Natural killer cell (primary cell): ENCODE measurements at places on chromosomes 6 and 20.

DNA sequence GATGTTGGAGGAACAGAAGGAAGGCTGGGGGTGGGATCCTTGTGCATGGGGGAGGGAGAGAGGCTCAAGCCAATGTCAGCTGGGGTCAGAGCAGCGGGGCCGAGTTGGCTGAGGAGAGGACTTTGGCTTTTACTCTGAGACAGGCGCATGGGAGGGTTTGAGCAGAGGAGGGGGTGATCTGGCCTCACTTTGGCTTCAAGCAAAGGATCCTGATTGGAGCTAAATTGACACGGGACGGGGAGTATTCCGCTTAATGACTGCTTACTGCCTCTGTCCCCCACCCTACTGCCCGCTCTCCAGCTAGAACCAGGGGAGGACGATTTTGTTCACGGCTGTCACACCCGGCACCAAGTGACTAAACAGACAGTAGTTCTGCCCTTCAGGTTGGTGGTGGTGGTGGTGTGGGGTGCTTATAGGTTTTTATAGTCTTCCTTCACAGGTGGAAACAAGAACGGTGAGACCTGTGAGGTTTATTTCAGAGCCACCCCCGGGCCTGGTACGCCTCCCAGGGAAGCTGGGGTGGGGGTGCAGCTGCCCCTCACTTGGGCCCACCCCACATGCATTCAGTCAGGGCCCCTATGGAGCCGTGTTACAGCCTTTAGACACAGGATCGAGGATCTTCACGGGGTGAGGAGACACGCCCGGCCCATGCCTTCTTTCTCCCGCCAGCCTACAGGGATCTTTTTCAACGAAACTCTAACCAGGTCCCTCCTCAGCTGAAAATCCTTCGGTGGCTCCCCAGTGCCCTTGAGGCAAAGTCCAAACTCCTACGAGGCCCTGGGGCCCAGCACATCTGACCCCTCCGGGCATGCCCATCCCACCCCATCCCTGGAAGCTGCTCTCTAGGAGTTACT lies 1.3 kb upstream of the SNAI1 start:
- DNase-seq: no peak

GRCh38 chr6:110101885-110102284 lies 77.6 kb downstream of the WASF1 start:
- no peak for DNase-seq

GRCh38 chr20:25606094-25606695 lies 17.6 kb downstream of the NANP start:
- DNase-seq: no peak

- DNase-seq: peak; percentile 25
Measured at GRCh38 chr6:27591699-27592480, 119.0 kb upstream of the ZNF184 start.

GRCh38 chr6:101296169-101296960 lies 97.1 kb upstream of the GRIK2 start:
- DNase-seq: no peak

DNA sequence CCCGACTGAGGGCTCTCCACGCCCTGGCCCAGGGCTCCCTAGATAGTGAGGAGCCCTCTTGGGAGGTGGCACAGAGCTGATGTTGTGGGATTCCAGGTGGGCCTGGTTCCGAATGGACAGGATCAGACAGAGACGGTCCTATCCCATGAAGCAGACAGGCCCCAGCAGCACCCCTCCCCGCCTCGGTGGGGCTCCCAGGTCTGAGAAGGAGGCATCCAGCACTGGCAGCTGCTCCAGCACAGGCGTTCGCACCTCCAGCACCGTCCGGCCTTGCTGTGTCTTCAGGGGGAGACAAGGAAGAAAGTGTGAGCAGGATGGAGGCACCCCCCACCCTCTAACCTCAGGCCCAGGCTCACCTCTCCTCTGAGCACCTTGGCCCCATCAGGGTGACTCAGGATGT lies 28.7 kb downstream of the COL11A2 start:
- no peak for DNase-seq

- no peak for DNase-seq
Measured at GRCh38 chr6:139753198-139753861, 378.9 kb upstream of the CITED2 start.

DNA sequence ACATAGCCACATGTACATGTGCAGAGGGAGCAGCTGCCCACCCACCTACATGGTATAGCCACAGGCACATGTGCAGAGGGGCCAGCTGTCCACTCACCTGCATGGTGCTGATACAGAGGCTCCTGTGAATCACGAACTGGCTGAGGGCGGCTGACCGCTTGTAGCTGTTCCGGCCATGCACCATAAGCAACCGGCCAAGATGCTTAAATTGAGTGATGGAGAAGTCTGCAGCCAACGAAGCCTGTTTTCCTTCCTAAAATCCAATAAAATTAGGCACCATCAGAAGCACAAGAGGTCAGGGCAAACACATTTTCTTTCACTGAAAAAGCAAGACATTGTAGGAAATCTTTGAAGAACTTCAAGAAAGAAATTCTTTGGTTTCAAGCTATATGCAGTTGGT lies 71.1 kb upstream of the NFATC2 start:
- DNase-seq: no peak

GRCh38 chr6:129875610-129876520 lies 14.8 kb upstream of the TMEM244 start:
- no peak for DNase-seq

DNA sequence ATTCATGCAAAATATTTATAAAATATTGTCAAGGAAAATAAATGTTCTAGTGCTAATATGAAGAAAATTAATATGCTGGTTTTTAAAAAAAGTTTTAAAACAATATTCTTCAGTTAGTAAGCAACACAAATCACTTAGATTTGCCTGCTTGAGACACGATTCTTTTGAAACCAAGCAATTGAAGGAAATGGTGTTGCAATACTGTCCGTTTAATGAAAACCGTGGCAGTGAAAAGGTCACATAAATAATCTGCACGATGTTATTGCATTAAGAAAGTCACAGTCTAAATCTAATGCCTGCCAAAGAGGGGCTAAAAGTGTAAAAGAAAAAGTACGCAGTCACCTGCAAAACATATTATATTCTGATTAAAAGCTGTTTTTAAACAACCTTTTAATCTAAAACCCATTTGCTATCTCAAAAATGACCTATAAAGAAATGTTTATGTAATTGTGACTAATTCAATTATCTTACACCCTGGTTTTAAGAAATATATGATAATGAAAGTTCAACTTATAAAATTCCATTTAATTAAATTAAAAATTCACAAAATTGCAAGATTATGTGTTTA lies 143.0 kb downstream of the GMDS start:
- DNase-seq: no peak

DNA sequence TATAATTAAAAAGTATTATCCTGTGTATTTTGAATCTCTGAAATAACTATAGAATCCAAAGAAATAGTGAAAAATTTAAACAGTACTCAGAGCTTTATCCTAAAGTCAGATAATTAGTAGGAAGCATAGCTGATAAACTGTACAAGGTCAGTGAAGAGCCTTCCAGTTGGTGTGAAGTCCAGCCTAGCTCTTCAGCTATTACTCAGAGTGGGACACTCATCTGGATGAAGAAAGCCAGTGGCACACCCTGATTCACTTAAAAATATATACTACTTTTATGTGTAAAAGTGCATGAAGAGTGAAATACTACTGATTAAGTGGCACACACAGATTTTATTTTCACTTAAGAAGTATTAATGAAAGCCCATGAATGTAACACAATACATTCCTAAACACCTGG lies 3.1 kb downstream of the IFNGR1 start:
- DNase-seq: no peak

GRCh38 chr6:159309723-159310122 lies 140.5 kb downstream of the FNDC1 start:
- no peak for DNase-seq

GRCh38 chr6:88179692-88180091 lies 13.5 kb upstream of the CNR1 start:
- no peak for DNase-seq

- DNase-seq: peak; percentile 87
Measured at GRCh38 chr20:63979557-63980316, at the start of gene SAMD10. SAMD10 (minus strand) TSS chr20:63979642; CDS start chr20:63979467, 175 bp downstream.

DNA sequence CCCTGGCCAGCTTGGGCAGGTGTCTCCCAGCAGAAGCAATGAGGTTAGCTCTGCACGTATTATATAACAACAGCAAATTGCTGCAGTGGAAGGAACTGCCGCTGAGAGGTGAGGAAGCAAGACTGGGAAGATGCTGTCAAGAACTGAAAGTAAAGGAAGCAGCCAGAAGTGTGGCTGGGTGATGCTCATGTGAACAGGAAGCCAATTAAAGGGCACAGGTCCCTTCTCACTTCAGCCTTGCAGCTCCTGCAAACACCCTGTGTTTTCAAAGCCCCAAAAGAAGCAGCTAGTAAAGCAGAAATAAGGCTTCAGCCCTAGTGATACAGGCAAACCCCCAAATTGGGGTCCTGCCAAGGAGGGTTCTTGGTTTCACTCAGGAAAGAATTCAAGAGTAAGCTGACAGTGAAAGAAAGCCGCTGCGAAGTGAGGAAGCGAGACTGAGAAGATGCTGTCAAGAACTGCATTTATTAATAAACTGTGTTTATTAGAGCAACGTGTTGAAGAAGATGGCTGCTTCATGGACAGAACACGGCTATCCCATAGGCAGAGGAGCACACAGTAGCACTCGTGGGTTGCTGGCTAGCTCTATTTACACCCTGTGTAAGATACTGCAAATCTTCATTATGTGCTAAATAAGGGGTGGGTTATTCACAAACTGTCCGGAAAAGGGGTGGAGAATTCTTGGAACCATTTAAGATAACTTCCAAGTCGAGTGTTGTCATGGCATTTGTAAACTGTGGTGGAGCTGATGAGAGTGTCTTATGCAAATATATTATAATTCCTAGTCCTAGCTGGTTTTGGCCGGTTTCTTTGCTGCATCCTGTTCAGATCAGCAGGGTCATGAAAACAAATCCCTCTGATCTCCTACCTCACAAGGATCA lies 152.2 kb downstream of the LINC00237 start:
- DNase-seq: no peak

GRCh38 chr6:151141685-151142084 lies 98.1 kb upstream of the AKAP12 start:
- DNase-seq: no peak

GRCh38 chr6:11043378-11043960 lies 636 bp downstream of the ELOVL2 start:
- DNase-seq: no peak

DNA sequence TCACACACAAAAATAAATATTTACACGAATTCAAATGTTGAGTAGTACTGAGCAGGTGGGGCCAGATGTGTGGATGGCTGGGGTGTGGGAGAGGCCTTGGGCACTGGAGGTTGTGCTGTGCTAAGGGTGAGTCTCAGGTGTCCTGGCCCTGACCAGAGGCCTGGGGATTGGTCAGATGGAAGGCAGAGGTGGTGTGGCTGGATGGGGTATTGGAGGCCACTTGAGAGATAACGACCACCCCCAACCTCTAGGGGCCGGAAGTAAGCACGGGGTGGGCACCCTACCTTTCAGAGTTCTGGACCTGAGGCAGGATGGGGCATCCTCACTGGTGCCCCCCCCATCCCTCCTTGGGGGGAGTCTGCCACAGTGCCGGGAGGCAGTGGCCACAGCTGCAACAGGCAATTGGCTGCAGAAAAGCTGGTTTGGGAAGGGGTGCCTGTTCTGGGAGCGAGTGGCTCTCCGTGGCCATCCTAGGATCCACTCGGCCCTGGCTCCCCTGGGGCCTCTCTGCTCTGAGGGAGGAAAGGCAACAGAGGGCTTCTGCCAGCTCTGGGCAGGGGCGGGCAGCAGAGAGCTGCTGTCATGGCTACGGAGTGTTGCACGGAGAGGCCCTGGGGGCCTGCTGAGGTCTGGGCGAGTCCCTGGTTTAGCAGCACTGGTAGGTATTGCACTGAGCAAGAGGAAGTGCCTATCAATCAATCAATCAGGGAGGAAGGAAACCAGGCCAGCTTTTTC lies 87.6 kb downstream of the ASXL1 start:
- DNase-seq: peak; percentile 38

DNA sequence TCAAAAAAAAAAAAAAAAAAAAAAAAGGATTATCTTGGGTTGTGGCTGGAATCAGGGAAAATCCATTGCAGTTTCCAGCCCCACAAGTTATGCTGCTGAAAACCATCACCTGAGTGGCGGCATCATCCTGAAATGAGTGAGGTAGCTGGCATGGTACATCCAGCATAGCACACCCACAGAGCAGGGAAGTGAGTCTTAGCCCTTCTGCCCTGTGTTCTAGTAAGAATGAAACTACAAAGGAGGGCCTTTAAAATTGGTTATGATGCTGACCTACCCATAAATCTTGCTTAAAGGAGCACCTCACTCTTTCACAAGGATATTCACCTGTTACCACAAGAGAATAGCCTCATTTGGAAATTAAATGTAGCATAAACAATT lies 119.2 kb downstream of the NFATC2 start:
- DNase-seq: no peak

DNA sequence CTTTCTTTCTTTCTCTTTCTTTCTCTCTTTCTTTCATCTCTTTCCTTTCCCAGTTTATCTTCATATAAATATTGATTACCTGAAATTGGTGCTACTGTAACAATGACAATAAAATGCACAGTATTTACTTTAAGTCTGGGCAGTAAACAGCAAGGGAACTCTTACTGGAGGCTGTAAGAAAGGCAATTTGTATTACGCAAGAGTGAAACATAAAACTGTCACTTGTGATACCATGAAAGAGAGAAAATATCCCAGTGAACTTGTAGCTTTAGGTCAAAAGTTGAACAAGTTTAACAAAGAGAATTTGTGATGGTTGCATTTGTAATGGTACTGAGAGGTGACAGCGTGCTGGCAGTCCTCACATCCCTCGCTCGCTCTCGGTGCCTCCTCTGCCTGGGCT lies 80.0 kb downstream of the EYS start:
- DNase-seq: no peak

DNA sequence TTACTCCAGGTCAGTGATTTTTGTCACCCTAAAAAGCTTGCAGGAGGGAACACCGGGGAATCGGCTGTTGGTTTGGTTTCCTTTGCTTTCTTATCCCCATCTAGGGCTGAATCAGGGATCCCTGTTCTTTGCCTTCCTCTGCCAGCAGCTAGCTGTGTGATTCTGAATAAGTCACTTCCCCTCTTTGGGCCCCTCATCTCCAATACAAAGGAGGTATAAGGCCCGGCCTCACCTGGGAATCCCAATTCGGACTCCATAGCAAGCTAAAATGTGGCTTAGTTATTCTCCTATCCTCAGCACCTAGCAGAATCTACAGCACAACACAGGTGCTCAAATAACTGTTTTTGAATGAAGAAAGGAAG lies 18.5 kb upstream of the ARMC12 start:
- DNase-seq: no peak

- peak; percentile 65 for DNase-seq
Measured at GRCh38 chr6:44176762-44177509, 18.3 kb downstream of the CAPN11 start.

DNA sequence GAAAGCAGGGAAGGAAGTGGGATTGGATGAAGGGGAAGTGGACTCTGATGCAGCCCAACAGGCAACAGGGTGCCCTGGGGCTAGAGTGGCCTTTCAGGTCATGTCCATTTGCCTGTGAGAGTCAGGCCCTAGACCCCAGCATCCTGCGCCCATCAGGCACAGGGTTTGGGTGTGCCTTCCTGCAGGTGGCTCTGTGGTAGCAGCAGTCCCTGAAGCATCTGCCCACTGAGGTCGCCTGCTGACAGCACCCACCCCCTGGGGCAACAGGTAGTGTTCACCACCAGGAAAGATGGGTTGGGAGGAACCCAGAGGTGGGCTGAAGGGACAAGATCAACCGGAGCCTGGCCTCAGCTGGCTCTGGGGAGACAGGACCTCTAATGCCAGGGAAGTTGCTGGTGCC lies 3.6 kb downstream of the PACSIN1 start:
- no peak for DNase-seq
